Fibroblast of lung (primary cell): ENCODE measurements at places on chromosomes 7 and 10. TPM values are rescaled to one million over a fixed set of nuclear protein-coding genes. Genes with fewer than 3 reads are reported as not detected.

Gene AQP1
- total RNA-seq, result 10.8 and 44.6 TPM in 2 replicates

Gene CYP17A1
- not detected in 2 replicates for total RNA-seq

Gene HTR7
- total RNA-seq, result 0.77 and 0.83 TPM in 2 replicates

Gene PIP
- total RNA-seq, result not detected in 2 replicates

Gene GRID2IP
- not detected in 2 replicates for total RNA-seq

Gene CLRN3
- total RNA-seq, result not detected in 2 replicates

Gene WEE2
- total RNA-seq, result not detected in 2 replicates

Gene ZC3HAV1L
- 5.3 and 8.5 TPM in 2 replicates for total RNA-seq

Gene EPO
- total RNA-seq, result not detected in 2 replicates

Gene KEL
- total RNA-seq, result under 0.01 TPM in 1 of 2 replicates, not detected in the other

Gene TCF7L2
- 4.1 and 5.0 TPM in 2 replicates for total RNA-seq

Gene ADIRF
- 119 and 142 TPM in 2 replicates for total RNA-seq

Gene FAM237B
- under 0.01 TPM in 1 of 2 replicates, not detected in the other for total RNA-seq

Gene CYP3A4
- 0.17 TPM in 1 of 2 replicates, not detected in the other for total RNA-seq

Gene CDC14C
- under 0.01 and 0.17 TPM in 2 replicates for total RNA-seq

Gene FOXI2
- total RNA-seq, result not detected in 2 replicates

Gene SPDYE5
- total RNA-seq, result not detected in 2 replicates

Gene FAM25A
- not detected in 2 replicates for total RNA-seq

Gene ADARB2
- total RNA-seq, result not detected in 2 replicates

Gene PNLIPRP2
- total RNA-seq, result not detected in 2 replicates

Gene RAB19
- total RNA-seq, result not detected in 2 replicates

Gene NKX2-3
- total RNA-seq, result not detected in 2 replicates

Gene ATOH7
- under 0.01 TPM in 1 of 2 replicates, not detected in the other for total RNA-seq

Gene LIPF
- total RNA-seq, result not detected in 2 replicates

Gene SH2B2
- 2.0 and 2.3 TPM in 2 replicates for total RNA-seq

Gene NUTM2E
- total RNA-seq, result under 0.01 TPM in 1 of 2 replicates, not detected in the other

Gene ABCC2
- total RNA-seq, result 0.26 and 0.66 TPM in 2 replicates

Gene MAGI2
- 9.2 and 17.0 TPM in 2 replicates for total RNA-seq

Gene CAMK2B
- 0.17 and 0.26 TPM in 2 replicates for total RNA-seq

Gene MCU
- total RNA-seq, result 20.0 and 40.5 TPM in 2 replicates

Gene PRPS1L1
- total RNA-seq, result not detected in 2 replicates

Gene UTF1
- not detected in 2 replicates for total RNA-seq

Gene ST8SIA6
- under 0.01 and 0.26 TPM in 2 replicates for total RNA-seq

Gene CLEC5A
- total RNA-seq, result not detected in 2 replicates

Gene TRIL
- 0.17 and 0.77 TPM in 2 replicates for total RNA-seq

Gene SFR1
- total RNA-seq, result 5.4 and 6.2 TPM in 2 replicates

Gene ZNF485
- total RNA-seq, result 3.3 and 3.5 TPM in 2 replicates

Gene ACTL6B
- total RNA-seq, result not detected in 2 replicates

Gene UPF2
- total RNA-seq, result 16.4 and 22.6 TPM in 2 replicates

Gene RELN
- 0.33 and 1.8 TPM in 2 replicates for total RNA-seq

Gene DHTKD1
- total RNA-seq, result 20.0 and 23.1 TPM in 2 replicates

Gene FAM53B
- 10.8 and 11.7 TPM in 2 replicates for total RNA-seq

Gene OLAH
- not detected in 2 replicates for total RNA-seq

Gene LFNG
- 0.33 and 0.77 TPM in 2 replicates for total RNA-seq

Gene KNDC1
- total RNA-seq, result 0.26 and 0.50 TPM in 2 replicates

Gene OGDH
- total RNA-seq, result 40.8 and 69.2 TPM in 2 replicates

Gene KIF11
- 3.6 and 8.9 TPM in 2 replicates for total RNA-seq

Gene ZNF37A
- total RNA-seq, result 17.7 and 20.3 TPM in 2 replicates

Gene SLC26A5
- total RNA-seq, result not detected in 2 replicates

Gene CPEB3
- 0.51 and 0.66 TPM in 2 replicates for total RNA-seq

Gene EBF3
- under 0.01 and 0.17 TPM in 2 replicates for total RNA-seq

Gene RET
- total RNA-seq, result 0.77 and 0.83 TPM in 2 replicates

Gene STEAP1
- total RNA-seq, result 60.9 and 69.9 TPM in 2 replicates

Gene TMEM176A
- 14.2 and 61.1 TPM in 2 replicates for total RNA-seq

Gene RBM48
- total RNA-seq, result 10.3 and 12.2 TPM in 2 replicates

Gene SLC25A13
- 6.9 TPM in 2 replicates for total RNA-seq

Gene XRCC2
- total RNA-seq, result under 0.01 and 0.66 TPM in 2 replicates

Gene CYTH3
- 24.4 and 39.1 TPM in 2 replicates for total RNA-seq

Gene NCF1
- total RNA-seq, result under 0.01 TPM in 1 of 2 replicates, not detected in the other
